ENCODE measurements at places on chromosomes 5 and 9. TPM values are rescaled to one million over a fixed set of nuclear protein-coding genes. Genes with fewer than 3 reads are reported as not detected.

The ST8SIA4 gene
- not detected for total RNA-seq

- DNase-seq: no peak
Observed at GRCh38 chr5:137808503-137809135, 54.5 kb upstream of the HNRNPA0 start.

The MORN5 gene
- total RNA-seq: not detected

- no peak for DNase-seq
Observed at GRCh38 chr5:16922430-16922829, 13.7 kb downstream of the MYO10 start.

GRCh38 chr9:133250741-133251170 lies 24.2 kb downstream of the ABO start:
- DNase-seq: peak; percentile 85

The BTNL8 gene
- total RNA-seq: 0.13 TPM

DNA sequence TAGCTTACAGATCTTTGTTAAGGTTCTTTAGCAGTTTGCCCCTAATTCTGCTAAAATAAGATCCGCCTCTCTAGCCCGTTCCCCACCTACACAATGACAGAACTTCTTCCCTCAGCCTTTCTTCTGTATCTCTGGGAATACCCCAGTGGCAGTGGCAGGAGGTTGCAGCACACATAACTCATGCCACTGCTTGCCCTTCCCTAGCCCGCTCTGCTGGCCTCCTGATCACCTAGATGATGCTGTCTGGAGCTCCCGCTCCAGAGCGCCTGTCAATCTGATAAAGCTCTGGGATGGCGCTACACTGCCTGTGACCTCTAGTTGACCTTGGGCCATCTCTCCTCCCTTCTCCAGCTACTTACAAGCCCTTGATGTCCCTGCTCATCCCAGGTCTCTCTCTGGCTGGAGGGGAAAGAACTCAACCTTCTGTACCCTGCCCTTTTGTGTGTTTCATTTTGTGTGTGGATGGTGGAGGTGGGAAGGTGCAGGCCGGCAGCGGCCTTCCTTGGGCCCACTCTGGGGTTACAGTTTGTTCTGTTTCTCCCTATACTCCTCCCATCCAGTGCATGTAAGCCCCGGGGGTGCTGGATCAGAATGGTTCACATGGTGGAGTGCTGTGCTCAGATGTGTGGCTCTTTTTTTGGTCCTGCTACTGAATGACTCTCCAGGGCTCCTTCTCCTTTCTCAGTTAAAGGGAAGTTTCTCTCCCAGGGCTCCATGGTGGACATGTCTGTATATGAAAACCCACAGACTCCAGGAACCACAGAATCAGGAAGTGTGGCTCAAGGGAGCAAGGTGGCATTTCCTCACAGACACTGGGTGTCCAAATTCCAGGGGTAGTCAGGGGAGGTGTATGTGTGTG lies 29.1 kb downstream of the MTX3 start:
- no peak for DNase-seq

The GZMA gene
- total RNA-seq: not detected

DNA sequence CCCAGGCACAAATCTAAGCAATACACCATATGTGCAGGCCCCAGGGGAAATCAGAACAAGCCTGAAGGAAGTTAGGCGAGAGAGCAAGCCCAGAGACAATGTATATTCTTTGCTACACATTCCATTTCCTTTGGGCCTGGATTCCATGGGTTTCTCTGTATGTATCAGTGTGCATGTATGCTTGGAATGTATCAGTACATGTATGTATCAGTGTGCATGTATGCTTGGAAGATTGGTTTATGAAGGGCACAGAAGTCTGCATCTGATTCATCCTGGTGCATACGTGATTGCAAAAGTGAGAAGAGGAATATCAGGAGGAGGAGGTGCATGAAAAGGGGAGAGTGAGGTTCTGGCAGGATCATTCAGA lies 232.6 kb upstream of the ANKRD55 start:
- DNase-seq: no peak

DNA sequence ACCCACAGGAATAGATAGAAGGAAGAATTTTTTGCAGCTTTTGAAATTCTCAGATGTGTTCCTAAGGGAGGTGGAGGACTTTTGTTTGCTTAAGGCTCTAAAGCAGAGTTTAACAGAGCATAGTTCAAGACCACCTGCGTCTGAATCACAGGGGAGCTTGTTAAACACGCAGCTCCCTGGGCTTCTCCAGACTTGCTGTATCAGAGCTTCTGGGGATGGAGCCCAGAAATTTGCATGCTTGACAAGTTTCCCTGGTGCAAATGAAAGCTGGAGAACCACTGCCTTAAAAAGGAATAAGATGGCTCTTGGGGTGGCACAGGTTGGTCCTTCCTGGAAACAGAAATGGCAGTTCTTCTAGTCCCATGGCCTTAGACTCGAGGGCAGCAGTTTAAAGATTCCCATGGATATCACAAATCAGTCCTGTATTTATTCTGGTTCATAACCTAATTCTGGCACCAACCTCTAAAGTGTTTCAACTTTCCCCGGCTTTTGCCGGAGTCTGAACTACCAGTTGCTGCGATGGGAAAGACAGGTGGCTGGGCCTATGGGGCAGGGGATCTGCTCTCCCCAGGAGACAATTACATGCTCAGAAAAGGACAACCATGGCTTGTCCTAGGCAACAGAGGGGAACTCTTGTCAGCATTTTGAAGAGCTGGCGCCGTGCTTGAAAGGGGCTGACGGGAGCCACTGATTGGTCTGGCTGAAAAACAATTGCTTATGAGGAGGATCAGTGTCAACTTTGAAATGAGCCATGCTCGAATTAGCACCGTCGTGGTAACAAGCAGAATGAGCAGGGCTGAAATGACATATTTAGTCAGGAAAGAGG lies 599.6 kb downstream of the CCDC171 start:
- no peak for DNase-seq

DNA sequence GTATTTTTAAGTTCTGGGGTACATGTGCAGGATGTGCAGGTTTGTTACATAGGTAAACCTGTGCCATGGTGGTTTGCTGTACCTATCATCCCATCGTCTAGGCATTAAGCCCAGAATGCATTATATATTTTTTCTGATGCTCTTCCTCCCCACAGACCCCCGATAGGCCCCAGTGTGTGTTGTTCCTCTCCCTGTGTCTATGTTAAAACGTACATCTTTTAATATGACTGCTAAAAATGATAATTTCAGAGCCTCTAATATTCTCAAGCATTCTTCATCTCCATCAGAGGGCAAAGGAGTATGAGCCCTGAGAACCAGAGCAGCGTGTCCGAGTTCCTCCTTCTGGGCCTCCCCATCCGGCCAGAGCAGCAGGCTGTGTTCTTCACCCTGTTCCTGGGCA lies at the start of gene OR1J2:
OR1J2 (plus strand) TSS at position 301 of the 400 bp plus-strand sequence; CDS start at position 301, 0 bp downstream.
- DNase-seq: no peak

The IL17B gene
- not detected for total RNA-seq

DNA sequence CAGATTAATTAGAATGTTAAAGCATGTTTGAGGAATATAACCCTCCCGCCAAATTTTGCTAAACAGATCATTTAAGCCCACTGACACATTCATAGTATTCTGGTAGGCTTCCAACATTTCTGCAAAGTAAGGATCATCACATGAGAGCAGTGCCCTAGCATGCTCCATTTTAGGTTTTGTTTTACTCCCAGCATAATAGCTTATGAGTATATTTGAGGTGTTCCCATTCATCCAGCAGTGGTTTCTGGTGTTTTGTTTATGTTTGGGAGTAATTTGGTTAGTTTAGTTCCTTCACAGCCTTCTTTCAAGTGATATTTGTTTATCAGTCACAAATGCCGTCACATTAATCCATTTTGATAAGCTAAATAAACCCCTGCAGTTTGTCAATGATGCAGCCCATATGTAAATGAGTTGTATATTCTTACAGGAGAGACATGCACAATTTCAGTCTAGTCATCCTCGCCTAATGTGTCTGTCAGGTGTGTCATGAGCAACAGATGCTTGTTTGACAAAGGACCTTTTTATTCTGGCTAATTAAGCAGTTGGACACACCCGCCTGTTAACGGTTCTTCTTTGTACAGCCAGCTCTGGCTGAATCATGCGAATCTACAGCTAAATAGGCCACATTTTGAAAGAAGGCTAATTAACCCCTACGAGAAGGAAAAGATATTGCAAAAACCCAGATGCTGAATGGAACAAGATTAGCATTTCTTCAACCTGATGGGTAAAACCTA lies 124.4 kb downstream of the RFX3 start:
- DNase-seq: no peak

- DNase-seq: no peak
Observed at GRCh38 chr5:87899208-87899661, 369.4 kb downstream of the TMEM161B start.

DNA sequence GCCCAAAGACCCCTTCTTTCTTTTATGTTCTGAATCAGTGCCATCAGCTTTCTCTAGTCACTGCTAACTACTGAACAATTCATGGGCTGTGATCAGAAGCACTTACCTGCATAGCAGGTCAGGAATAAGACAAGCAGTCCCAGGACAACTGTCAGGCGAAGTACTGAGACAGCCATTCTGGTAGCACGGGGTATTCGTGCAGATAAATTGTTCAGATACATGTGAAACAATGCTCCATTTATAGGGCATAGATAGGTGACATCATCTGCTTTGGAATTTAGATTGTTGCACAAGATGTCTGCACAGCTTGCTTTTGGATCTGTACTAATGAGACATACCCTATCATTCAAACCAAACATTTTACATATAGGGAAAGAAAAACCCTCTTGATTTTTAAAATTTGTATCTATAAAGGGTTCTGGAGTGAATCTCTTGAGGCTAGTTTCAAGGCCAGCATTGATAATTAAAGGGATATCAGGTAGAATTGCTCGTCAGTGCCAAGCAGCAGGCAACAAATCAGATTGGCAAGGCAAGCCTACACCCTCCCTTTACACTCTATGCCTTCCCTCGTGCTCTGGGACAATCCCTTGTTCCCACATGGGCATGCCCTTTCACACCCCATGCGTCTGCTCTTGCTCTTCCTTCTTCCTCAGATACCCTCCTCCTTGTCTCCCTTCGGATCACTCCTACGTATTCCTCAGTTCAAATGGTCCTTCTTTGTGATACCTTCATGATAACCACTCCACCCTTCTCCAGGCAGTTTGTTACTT lies at the start of gene C5orf46:
C5orf46 (minus strand) TSS at position 213 of the 770 bp plus-strand sequence; CDS start at position 176, 37 bp downstream.
- peak; percentile 33 for DNase-seq

DNA sequence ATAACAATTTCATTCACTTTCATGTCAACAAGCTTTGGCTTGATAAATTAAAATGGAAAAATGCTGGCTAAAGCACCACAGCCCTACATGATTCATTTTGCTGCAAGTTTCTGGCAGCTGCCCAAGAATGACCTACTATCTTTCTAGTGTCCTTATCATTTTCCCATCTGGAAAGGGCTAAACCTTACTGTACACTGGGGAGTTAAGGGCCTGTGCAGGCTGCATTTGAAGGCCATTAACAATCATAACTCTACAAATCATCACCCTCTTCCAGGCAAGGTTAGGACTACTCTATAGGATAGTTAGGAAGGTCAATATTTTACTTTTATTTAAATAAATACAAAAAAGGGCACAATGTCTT lies 579.7 kb upstream of the ZNF608 start:
- peak; percentile 68 for DNase-seq

GRCh38 chr5:115098041-115098702 lies 71.5 kb downstream of the TRIM36 start:
- peak; percentile 66 for DNase-seq

GRCh38 chr5:67334373-67334772 lies 137.8 kb upstream of the CD180 start:
- no peak for DNase-seq

The NKD2 gene
- total RNA-seq: 7.5 TPM

DNA sequence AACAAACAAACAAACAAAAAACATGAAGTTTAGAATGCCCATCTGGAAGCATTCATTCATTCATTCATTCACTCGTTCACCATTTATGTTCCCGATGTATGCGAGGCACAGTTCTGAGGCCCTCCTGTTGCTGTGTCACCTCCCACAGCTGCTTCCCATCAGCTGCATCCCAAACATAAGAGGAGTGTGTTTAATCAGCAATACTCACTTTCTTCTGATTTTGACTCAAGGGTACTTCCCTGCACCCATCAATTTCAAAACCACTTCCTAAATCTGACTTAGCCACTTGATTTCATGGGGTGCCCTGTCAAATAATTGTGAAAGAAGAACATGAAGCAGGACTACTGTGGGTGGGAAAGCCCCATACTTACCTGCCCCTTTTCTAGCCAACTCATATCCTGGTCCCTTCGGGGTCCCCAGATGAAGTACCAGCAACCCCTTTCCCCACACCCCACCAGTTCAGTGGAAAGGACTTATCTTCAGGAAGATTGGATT lies 128.0 kb upstream of the IL12B start:
- no peak for DNase-seq

The MXD3 gene
- 55.7 TPM for total RNA-seq

The FOXD4L4 gene
- total RNA-seq: not detected

The ADGRD2 gene
- not detected for total RNA-seq

The C1QTNF2 gene
- 0.18 TPM for total RNA-seq

The MTRR gene
- total RNA-seq: 42.1 TPM

The SMIM3 gene
- total RNA-seq: 13.4 TPM

- no peak for DNase-seq
Observed at GRCh38 chr9:97560851-97561250, 59.4 kb downstream of the TMOD1 start.

DNA sequence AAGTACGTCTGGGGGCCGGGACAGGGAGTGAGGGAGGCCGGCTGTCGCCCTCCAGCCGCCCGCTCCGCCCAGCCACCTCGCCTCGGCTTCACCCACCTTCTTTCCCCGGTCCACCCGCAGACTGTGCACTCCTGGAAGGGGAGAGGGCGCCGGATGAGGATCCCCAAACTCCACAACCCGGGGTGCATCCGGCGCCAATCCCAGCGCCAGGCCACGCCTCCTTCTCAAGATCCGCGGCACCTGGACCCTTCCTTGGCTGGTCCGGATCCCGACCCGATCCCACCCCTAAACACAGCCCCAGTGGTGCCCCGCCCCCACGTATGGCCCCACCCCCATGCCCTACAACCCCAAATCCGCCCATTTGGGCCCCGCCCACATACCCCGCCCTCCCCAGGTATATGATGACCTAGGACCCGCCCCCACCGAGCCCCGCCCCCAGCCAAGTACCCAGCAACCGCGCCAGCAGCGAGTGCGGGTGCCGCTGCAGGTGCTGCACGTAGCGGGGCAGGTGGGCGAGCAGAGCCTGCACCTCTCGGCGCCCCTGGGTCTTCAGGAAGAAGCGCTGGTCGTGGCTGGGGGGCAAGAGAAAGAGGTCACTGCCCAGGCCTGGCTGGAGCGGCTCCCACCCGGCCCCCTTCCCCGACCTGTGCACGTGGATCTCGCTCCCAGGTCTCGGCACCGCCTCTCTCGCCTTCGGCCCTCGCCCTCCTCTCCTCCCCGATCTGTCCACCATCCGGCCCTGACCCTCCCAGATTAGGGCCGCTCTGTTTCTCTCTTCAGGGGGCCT lies 3.2 kb downstream of the PIP5KL1 start:
- peak; percentile 54 for DNase-seq

- DNase-seq: peak; percentile 25
Observed at GRCh38 chr9:37650873-37651768, at the start of gene FRMPD1. Gene FRMPD1, plus strand, starts transcription at chr9:37650954. Its CDS starts 41,688 bp downstream, at chr9:37692642.

The ZNF169 gene
- total RNA-seq: 7.6 TPM

GRCh38 chr5:9189681-9190080 lies 356.2 kb downstream of the SEMA5A start:
- no peak for DNase-seq

The KIF24 gene
- total RNA-seq: 8.0 TPM
